ENCODE measurements at places on chromosomes 7 and 10. TPM values are rescaled to one million over a fixed set of nuclear protein-coding genes. Genes with fewer than 3 reads are reported as not detected.

Gene SCD
- total RNA-seq, result 13.2 TPM

Gene EGFR
- 11.2 TPM for total RNA-seq

GRCh38 chr7:44460325-44460724 is 30.1 kb downstream of the NUDCD3 start:
- DNase-seq, result no peak

- DNase-seq, result no peak
Measured at GRCh38 chr7:7761340-7761973, 43.0 kb upstream of the RPA3 start.

DNA sequence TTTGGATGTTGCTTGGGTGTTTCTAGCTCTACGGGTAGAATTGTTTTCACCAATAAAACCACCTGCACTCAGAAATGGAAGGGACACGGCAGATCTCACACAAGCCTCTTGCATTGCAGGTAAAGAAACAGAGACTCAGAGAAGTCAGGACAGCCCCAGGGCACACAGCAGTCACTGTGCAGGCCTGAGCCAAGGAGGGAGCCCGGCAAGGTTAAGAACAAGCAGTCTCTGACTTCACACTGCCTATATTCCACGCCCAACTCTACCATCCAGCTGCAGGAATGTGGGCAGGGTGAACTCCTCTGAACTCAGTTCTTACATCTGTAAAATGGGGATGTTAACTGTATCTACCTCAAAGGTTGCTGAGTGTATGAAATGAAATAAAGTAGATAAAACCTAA is 15.4 kb downstream of the CHST15 start:
- DNase-seq, result no peak

DNA sequence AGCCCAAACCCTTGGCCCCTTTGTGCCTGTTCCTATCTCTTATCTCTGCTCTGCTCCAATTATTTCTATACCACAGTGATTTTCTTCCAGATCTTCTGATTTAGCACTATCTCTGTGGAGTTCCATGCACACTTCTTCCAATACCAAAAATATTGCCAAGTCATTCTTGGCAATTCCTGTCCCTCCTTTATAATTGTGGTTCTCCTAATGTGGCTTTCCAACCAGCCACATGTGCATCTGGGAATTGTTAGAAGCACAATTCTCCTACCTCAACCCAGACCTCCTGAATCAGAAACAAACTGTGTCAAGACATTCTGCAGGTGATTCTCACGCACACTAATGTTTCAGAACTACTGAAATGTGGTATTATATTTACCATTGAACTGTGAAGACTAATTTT is 447.8 kb upstream of the IGFBP3 start:
- no peak for DNase-seq

DNA sequence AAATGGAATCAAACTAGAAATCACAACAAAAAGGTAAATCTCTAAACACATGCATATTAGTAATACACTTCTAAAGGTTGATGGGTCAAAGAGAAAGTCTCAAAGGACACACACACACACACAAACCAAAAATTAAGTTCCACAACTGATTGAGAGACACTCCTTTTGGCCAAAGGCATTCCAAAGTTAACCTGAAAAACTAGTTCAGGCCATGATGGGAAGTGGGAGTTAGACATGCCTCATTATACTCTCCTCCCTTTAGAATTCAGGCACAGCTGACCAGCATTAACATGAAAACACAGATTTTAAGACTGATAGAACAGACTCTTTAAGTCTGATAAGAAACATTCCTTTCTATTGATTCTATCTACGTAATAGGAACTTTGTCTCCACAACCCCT is 332.4 kb upstream of the IGFBP3 start:
- no peak for DNase-seq

DNA sequence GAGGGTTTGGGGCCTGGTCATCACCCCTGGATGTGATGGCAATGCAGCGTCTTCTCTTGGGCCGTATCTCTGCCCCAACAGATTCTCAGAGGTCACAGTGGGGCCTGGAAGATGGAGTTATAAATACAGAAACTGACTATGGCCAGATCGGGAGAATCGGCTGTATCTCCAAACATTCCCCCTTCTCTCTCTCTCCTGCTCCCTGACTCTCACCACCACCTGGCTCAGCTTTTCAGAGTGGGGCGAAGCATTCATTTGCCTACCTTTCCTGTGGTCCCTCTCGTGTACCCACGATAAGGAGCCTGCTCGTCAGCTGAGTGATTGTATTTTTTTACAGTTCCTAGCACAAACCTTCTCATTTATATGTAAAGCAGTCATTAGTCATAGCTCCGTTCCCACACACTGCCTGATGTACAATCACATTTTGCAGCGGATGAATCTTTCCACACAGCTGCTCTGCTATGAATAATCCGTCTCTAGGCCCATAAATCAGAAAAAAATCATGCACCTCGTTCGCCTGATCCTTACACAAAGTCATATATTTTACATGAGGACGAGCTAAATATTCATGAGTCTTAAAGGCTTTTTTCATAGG is 23.2 kb upstream of the BTRC start:
- no peak for DNase-seq

DNA sequence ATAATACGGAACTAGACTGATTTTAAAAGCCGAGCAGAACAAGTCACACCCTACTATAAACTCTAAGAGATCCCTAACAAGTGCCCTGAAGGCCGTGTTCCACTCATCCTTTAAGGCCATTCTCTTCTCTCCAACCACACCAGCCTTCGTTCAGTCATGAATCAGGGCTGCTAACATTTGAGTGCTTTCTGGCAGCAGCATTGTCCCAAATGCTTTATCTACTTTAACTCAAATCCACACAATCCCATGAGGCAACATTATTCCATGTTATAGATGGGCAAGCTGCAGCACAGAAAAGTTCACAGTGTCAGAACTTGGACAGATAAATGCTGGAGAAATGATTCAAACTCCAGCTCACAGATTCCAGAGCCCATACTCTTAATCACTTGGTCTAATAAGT is 73.5 kb downstream of the MALSU1 start:
- no peak for DNase-seq

GRCh38 chr10:73559590-73559989 is 31.6 kb downstream of the USP54 start:
- DNase-seq, result no peak

DNA sequence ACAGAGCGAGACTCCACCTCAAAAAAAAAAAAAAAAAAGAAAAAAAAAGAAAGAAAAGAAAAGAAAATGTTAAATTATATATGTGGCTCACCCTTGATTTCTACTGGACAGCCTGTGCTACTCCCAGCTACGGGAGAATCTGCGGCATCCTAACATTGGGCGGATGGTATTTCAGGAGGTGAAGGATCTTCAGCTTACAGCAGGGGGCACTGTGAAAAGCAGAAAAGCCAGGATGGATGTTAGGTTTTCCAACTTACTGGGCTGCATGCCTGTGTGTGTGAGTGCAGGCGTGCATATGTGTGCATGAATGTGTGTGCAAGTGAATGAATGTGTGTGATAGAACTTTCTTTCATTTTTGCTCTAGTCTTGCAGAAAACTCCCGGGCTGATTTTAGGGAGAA is 1066.5 kb downstream of the TYW1 start:
- no peak for DNase-seq

DNA sequence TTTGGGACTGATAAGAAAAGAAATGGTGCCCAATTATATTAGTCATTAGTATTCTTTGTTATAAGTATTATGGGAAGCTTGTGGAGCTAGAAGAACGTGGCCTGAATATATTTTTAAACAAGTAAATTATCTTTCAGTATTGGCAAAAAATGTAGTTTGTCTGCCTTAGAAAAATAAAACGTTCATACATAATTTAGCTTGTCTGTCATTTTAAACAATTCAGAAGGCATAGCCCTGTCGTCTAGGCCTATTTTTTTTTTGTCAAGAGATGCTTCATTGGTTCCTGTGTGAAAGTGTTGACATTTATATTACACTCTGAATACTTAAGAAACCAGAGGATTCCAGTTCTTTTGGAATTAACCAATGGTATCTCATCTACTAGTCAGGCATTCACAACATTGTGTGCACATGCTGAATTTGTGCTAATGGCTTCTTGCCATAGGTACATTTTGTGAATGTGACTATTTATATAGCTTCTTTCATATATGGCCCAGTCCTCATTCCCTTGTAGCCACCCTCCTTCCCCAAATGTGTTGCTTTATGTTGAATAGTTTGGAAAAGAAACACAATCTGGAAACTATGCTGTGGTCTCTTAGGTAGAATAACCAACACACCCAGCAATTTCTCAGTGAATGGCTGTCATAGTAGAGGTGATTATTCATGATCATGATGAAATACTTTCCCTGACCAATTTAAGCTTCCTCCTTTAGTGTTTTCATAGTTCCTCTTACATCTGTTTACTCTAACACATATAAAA is 435.8 kb downstream of the EXOC4 start:
- no peak for DNase-seq

Gene MYL10
- not detected for total RNA-seq

Gene ACSL5
- total RNA-seq, result 6.3 TPM

GRCh38 chr10:73459683-73460314 is 26.4 kb upstream of the MSS51 start:
- no peak for DNase-seq

- no peak for DNase-seq
Measured at GRCh38 chr7:47422611-47423010, 159.3 kb downstream of the TNS3 start.

Gene ABCB1
- 4.8 TPM for total RNA-seq

DNA sequence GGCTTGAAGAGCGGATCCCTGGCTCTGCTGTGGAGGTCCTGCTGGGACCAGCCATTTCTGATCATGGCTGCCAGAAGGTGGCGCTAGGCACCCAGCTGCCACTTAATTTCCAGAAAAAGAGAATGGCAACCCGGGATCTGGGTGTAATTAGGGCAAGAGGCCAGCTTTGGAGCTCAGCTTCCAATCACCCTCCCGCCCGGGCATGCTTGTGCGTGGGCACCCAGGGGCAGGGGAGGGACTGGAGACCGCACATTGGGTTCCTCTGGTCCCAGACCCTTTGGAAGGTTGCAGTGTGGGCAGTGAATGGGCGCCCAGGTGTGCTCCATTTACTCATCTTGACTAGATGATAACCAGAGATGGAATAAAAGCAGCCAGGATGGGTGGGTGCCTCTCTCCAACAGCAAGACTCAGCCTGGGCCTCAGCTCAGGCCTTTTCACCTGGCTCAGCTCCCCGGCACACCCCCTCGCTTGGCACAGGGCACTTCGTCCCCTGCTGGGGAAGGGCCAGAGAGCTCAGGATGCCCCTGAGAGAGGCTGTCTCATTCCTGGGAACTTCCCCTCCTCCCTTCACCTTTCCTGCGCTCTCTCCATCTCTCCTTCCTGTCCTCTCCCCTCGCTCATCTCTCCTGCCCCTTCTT is 14.7 kb downstream of the FAM241B start:
- peak; percentile 66 for DNase-seq

Gene STOX1
- 0.15 TPM for total RNA-seq

DNA sequence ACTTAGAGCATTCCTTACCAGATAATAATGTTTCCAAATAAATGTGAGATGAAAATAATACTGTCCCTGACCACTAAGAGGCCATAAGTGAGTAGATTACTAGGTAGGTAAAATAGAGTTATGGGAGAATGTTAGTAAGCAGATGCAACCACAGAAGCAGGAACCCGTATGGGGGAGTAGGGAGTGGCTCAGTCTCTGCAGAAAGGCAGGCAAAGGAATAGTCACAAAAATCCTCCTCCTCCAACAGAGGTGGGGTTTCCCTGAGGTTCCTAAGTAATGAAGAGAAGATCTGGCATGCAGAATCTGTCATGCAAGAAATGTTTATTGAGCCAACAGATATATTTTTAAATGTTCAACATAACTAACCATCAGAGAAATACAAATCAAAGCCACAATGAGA is 9.0 kb upstream of the YAE1 start:
- DNase-seq, result no peak

Gene CTAGE4
- total RNA-seq, result 0.62 TPM
